Mammary epithelial cell (primary cell): ENCODE measurements at places on chromosomes 7 and 10. TPM values are rescaled to one million over a fixed set of nuclear protein-coding genes. Genes with fewer than 3 reads are reported as not detected.

DNA sequence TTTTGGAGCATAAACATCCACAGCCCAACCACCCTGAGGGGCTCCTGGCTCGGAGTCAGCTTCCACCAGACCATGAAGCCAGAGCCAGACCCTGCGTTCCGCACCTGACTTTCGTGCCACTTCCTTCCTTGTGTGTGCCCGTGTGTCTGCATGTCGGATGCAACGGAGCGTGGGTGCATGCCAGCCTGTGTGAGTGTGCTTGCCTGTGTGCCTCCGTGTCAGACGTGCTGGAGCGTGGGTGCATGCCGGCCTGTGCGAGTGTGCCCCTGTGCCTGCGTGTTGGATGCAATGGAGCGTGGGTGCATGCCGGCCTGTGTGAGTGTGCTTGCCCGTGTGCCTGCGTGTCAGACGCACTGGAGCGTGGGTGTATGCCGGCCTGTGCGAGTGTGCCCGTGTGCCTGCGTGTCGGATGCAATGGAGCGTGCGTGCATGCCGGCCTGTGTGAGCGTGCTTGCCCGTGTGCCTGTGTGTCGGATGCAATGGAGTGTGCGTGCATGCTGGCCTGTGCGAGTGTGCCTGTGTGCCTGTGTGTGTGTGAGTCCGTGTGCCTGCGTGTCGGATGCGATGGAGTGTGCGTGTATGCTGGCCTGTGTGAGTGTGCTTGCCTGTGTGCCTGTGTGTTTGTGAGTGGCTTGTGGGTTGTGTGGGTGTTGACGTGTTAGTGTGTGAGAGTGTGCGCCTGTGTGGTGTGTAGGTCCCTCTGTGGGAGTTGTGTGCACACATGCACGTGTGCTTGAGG lies 28.1 kb upstream of the KNDC1 start:
- DNase-seq = no peak

SPDYE1 gene
- not detected in 2 replicates for total RNA-seq

SLC25A40 gene
- total RNA-seq = 7.9 and 14.1 TPM in 2 replicates

LRMDA gene
- not detected in 2 replicates for total RNA-seq

OAT gene
- total RNA-seq = 204 TPM

DNA sequence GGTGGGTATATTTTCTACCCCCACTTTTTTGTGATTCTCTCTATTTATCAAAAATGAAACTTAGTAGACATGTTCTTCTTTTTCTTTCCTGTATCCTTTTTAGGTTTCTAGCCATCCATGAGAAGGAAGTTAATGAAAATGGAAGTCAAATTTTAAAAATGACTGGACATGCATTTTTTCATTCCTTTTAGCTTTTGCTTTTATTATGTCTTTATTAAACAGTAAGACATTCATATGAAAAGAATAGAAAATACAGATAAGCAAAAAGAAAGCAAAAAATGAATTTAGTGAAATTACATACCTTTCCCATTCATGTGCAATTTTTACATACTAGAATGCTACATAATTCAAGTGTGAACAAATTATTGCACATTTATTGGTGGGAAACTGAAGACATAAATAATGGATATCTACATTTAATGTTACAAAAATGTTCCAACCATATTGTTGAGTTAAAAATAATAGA lies 88.7 kb downstream of the CPED1 start:
- no peak for DNase-seq

GRCh38 chr7:141838581-141838980 lies 2.7 kb downstream of the PRSS37 start:
- DNase-seq = no peak
